LoVo (cell line): ENCODE measurements at places on chromosomes 11 and 22.

GRCh38 chr11:64726211-64726641 lies 3.2 kb upstream of the NRXN2 start:
- DNase-seq = no peak

DNA sequence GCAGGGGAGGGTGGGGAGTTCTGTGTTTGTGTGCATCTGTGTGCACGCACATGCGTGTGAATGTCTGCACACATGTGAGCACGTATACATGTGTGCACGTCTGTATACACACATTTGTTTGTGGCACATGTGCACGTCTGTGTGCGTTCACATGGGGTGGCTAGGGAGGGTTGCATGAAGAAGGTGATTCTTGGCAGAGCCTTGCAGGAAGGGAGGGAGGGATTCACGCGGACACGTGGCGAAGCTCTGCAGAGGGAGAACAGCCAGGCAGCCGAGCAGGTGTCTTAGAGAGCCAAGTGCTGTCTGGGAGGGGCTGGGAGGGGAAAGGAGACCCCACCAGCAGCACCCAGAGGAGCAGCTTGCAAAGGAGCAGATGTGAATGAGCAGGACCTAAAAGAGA lies 372.1 kb downstream of the BRD1 start:
- no peak for DNase-seq

- no peak for DNase-seq
Observed at GRCh38 chr11:81700076-81700475, 1033.6 kb downstream of the FAM181B start.

- no peak for DNase-seq
Observed at GRCh38 chr11:17156283-17156682, 51.5 kb downstream of the PIK3C2A start.

DNA sequence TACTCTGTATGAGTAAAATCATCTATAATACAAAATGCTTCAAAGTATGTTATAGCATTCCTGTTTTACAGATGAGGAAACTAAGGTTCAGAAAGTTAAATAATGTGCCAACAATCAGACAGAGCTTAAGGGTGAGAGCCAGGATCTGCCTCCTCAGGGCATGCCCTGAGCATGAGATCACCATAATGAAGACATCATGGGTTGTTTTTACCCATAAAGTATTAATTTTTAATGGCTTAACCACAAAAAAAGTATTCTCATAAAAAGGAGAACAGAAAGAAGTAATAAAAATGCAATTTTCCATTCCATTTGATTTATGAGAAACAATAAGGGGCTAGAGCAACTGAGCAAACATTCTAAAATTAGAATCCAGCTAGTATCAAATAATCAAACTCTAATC lies 534.3 kb upstream of the ARHGAP42 start:
- DNase-seq = no peak

DNA sequence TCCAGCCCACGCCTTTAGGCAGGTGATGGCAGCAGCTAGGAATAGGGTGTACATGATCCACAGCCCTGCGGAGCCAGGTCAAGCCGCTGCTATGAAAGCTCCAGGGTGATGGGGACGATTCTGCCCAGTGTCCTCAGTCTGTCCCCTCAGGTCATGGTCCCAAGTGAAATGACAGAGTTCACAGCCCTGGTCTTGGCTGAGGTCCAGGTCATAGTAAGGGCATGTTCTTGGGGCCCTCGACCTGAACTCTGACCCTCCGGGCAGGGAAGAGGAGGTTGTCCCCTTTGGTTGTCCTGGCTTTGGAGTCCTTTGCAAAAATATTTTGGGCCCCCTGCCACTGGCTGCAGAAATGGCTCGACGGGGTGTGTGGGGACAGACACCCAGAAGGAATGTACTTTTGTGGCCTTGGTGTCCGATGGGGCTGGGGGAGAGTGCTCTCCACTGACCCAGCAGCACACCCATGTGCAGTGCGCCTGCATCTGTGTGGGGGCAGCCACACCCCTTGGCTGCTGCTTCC lies 7.3 kb downstream of the C22orf31 start:
- DNase-seq = no peak

DNA sequence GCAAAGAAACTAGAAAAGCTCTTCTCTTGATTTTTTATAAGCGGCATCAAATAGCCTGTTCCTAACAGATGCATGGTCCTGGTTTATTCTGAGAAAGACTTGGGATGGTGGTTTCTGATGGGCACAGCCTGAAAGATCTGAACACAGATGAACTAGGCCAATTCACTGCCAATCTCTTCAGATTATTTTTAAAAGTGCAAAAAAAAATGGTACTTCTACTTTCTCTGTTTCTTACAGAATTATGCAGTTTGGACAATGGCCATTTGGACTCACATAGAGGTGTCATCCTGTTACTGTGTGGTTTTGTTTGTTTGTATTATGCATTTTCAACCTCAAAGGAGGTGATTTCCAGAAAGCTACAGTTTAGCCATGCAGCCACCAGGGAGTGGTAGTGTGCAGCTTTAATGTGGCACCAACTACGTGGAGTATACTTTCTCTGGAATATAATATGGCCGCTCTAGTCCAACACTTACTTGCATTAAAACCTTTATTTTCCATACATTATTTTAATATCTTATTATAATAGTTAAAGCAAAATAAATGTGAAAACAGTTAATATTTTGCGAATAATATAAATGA lies 469.8 kb upstream of the KIRREL3 start:
- no peak for DNase-seq

GRCh38 chr11:115745066-115745465 lies 240.9 kb upstream of the CADM1 start:
- DNase-seq = no peak

DNA sequence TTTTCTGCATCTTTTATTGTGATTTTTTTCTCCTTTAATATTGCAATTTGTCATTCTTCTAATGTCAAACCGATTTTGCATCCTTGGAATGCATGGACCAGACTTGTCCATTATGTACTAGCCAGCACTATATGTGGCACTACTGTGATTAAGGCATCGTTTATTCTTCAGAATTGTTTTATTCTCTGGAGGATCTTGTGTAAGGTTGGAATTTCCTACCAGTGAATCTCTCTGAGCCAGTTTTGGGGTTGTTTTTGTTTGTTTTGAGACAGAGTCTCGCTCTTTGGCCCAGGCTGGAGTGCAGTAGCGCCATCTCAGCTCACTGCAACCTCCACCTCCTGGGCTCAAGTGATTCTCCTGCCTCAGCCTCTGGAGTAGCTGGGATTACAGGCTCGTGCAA lies 58.5 kb downstream of the IGLL5 start:
- no peak for DNase-seq

DNA sequence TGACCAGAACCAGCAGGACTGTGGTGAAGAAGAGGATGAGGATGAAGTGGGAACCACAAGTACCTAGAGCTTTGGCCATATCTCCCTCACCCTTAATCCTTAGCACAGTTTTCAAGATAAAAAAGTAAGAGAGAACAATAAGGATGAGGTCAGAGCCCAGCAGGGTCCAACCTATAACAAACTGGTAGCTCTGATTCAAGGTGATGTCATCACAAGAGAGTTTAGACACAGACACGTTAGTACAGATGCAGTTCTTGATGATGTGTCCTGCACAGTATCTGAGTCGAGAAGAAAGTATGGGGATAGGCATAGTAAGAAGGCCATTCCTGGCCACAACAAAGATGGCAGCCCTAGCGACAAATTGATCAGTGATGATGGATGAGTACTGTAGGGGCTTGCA lies 586 bp downstream of the OR56A5 start:
- DNase-seq = no peak

- no peak for DNase-seq
Observed at GRCh38 chr11:122069707-122070360, 46.2 kb downstream of the BLID start.
